Stimulated activated CD8-positive, alpha-beta memory T cell treated with anti-CD3 and anti-CD28 coated beads, Interleukin-7, amount 100 ng/mL, for 1 hour (primary cell): ENCODE measurements at places on chromosomes 7 and 10.

- no peak for DNase-seq
These were observed 276.3 kb downstream of the CSTF2T start for GRCh38 chr10:51423121-51423452.

GRCh38 chr10:33463011-33463410 is 128.5 kb upstream of the NRP1 start:
- DNase-seq = no peak

DNA sequence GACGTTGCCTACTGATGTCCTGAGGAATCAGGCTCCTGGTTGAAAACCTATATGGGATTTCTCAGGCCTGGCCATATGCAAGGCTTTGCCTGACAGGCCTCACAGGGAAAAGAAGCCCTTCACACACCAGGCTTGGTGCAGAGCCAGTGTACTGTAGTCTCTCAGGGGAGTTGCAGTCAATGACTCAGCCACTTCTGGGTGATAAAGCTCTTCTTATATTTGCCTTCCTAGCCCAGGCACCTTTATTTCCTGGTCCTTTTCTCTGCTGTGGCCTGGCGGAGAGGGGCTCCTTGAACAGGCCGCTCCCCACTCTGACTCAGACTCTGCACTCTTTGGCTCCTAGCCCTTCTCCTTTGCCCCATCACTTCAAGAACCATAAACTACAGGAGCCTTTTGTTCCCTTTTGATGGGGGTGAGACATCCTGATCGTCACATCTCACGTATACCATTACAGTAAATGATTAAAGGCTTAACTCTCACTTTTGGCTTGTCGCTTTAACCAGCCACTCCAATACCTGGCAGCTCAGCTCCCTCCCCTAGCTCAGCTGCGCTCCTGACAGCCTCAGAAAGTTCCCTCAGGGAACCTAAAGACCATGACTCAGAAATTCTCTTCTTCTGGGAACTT is 33.5 kb downstream of the DPY19L1 start:
- DNase-seq = no peak

GRCh38 chr10:47182934-47183703 is 116.9 kb upstream of the GDF10 start:
- DNase-seq = no peak

GRCh38 chr7:49630513-49630912 is 142.9 kb upstream of the VWC2 start:
- DNase-seq = no peak

DNA sequence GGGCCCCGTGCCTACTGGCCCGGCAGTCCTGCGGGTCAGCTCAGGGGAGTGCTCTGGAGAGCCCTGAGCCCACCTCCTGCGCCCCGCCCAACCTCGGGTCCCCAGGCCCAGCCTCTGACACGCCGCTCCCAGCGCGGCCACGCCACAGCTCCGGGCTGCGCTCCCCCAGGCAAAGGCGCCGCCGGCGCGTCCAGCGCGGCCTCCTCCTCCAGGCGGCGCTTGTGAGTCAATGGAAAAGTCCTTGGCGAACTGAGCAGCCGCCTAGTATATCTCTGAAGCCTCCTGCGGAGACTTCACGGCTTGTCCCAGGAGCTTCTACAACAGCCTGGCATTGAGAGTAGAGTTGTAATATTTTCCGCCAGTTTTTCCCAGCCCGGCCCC is 29.5 kb upstream of the BMS1 start:
- DNase-seq = peak; percentile 49

- no peak for DNase-seq
These were observed 8.2 kb upstream of the SGPL1 start for GRCh38 chr10:70807556-70807955.

DNA sequence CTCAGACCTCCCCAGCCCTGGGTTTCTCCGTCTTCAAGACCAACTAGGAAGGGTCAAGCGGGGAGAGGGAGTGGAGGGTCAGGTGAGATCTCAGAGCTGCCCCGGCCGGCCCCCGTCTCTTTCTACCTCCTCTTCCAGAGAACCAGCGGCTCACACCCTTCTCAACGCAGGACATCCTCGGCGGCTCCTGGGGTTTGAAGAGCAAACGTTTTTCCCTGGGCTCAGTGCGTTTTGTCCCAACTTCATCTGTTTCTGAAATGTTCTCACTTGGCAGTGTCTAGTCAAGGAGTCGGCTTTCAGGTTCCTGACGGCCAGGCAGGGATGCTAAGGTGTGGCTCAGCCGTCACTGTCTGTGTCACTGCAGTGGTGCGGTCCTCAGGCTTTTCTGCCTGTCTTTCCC is 416.4 kb upstream of the FOXK1 start:
- DNase-seq = no peak

- no peak for DNase-seq
These were observed 173.8 kb upstream of the GHITM start for GRCh38 chr10:83965473-83965872.

DNA sequence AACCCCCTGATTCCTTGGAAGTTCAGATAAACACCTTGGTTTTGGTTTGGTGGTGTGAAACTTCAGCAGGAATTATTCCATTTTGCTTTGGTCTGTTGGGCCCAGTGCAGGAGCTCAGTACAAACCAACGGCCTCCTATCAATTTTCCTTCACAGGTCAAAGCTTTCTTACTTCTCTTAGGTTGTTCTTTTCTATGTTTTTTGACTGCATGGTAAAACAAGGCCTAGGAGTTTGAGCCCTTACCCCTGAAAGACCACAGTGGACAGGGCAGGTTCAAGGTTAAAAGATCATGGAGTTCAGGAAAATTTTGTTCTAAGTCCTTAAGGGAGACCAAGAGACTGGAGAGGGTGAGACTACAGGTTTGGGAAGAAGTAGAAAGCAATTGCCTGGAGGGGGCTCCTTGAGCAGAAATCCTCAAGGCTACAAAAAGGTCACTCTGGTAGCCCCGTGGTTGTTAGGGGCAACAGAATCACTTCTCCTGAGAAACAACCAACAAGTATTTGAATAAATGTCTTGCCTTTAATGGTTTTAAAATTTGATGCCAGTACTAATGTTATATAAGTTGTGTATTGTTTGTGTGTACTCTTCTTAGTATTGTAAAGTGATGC is 40.9 kb upstream of the FHIP2A start:
- DNase-seq = no peak

- no peak for DNase-seq
These were observed 23.5 kb upstream of the C1QL3 start for GRCh38 chr10:16545116-16545736.

- DNase-seq = no peak
These were observed 285.6 kb downstream of the HGF start for GRCh38 chr7:81484261-81484660.

GRCh38 chr10:30219971-30220751 is 128.9 kb downstream of the MTPAP start:
- no peak for DNase-seq

GRCh38 chr7:11315666-11316258 is 342.1 kb downstream of the PHF14 start:
- DNase-seq = no peak

- DNase-seq = no peak
These were observed 341.0 kb upstream of the ZMIZ1 start for GRCh38 chr10:78727728-78728127.

- DNase-seq = no peak
These were observed 151.0 kb downstream of the CHN2 start for GRCh38 chr7:29345590-29345989.

GRCh38 chr7:112184455-112184854 is 21.7 kb downstream of the DOCK4 start:
- DNase-seq = no peak

DNA sequence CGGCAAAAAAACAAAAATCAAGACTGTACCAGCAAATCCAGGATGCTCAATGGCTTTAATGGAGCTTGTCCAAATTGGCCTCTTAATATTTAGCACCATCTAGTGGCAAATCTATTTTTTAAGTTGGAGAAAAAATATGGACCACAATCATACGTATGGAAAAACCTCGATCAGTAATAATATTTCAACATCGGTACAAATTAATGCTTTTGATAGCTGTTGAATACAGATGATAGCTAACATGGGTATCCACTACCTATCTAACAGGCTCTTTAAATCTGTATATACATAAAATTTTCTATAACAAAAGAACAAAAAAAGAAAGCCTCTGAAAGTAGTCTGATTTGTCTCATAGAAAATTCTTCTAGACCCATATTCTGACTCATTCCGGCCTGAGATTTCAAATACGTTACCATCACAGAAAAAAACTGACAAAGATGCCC is 29.2 kb downstream of the COA1 start:
- DNase-seq = no peak

DNA sequence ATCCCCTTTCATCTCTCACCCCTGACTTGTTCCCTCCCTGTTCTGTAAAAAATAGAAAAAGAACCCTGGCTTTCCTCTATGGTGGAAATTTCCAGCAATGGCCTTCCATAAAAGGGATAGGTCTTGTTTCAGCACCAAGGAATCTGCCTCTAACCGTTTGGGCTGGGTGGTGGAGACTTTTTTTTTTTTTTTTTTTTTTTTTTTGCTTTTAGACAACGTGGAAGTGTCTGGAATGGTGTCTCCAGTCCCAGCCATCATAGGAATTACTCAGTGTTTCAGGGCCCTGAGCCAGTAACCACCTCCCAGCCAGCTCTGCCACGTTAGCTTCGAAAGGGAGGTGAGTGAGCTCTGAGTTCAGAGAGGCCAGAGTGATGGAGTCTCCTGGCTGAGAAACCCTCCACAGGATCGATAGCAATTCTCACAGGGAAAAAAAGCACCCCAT is 97.3 kb upstream of the COL1A2 start:
- DNase-seq = no peak

DNA sequence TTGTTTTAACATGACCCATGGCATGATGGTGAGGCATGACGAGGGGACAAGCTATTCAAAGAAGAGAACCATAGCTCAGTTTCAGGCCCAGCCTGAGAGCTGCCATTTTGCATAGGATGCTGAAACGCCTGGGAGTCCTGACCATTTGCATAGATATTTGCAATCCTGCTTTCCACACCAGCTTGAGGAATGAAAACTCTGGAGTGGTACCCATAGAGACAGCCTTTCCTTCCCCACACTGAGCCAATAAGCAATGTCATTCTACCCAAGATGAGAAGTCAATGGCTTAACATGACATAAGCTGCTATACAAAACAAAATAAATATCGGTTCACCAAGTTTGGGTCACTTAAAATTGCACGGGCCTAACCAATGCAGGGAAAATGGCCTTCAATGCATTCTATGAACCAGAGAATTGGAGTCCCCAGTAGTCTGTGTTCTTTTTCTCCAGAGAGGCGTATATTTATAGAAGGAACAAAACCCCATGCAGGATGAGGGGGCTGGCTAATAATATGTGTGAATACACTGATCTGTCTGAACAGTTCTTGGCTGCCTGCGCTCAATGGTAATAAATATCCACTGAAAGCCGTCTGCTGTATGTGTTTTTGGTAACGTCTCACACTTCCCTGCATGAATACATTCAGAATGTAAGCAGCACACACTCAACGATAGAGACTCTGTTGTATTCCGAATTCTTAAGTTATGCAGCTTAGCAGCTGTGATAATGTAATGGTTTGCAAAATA is 329.3 kb downstream of the FRMD4A start:
- DNase-seq = no peak

DNA sequence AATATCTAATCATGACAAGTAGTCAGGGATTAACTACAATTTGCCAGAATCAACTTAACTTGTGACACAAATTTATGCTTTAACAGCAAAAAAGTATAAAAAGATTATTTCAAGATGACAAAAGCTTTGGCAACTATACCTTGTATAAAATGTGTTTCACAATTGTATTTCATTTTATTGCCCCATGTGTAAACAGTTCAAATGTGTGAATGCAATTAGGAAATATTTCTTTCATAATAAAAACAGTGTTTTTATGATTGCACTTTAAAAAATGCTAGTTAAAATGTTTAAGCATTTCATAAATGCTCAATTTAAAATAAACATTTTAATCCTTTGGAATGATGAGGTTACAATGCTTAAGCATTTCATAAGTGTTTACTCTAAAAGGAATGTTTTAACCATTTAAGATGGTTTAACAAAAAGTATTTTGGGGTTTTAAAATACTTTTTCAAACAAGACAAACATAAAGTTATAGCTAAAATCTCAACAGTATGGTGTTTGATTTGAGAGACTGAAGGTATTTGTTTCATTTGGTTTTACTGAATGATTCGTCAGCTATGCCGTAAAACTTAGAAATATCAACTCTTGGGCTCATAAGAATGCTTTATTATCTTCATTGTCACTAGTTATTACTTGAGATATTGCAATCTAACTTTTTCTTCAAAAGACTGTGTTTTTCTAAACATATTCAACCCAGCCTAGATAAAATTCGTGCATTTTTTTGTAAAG is 50.1 kb downstream of the SFTPD start:
- no peak for DNase-seq

DNA sequence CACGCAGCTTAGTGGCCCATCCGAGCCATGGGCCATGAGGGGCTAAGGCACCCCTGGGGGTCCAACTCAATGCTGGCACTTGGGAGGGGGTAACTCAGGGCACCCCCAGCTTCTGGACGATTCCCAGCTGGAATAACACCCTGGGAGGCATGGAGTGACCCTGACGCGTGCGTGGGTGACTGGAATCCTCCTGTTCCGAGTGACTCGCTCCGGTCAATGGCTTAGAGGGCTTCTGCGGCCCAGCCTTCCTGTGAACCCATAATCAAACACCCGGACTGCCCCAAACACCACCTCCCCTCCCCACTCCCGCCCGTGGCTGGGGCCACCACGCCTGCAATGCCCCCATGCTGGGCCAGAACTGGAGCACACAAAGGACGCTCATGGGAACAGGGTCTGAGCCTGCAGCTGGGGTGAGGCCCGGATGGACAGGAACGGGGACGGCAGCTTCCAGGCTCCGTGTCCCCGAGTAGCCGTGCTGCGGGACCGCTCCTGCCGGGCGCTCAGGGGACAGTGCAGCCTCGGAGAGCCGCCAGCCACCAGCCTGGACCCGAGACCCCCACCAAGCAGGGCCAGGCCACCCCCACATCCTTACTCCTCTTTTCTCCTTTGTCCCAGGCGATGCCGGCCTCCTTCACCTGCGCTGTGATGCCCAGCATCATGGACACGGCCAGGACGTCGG is 8.5 kb downstream of the INTS1 start:
- DNase-seq = no peak

- no peak for DNase-seq
These were observed 116.1 kb downstream of the KLF6 start for GRCh38 chr10:3668966-3669330.

GRCh38 chr10:18179891-18180290 is 39.7 kb downstream of the CACNB2 start:
- DNase-seq = no peak

GRCh38 chr7:131604841-131605279 is 48.4 kb upstream of the PODXL start:
- DNase-seq = no peak

- no peak for DNase-seq
These were observed 1.5 kb downstream of the MET start for GRCh38 chr7:116673457-116673865.

- no peak for DNase-seq
These were observed at the start of gene EGFR for GRCh38 chr7:55018361-55019190. EGFR (plus strand) TSS chr7:55019017; CDS start chr7:55019278, 261 bp downstream.
